ENCODE measurements at places on chromosomes 1 and 21.

- peak; percentile 61 for DNase-seq
These were observed 4.8 kb upstream of the ANKRD65 start for GRCh38 chr1:1425753-1426495.

- DNase-seq, result no peak
These were observed 13.9 kb downstream of the OR14I1 start for GRCh38 chr1:248688527-248689298.

DNA sequence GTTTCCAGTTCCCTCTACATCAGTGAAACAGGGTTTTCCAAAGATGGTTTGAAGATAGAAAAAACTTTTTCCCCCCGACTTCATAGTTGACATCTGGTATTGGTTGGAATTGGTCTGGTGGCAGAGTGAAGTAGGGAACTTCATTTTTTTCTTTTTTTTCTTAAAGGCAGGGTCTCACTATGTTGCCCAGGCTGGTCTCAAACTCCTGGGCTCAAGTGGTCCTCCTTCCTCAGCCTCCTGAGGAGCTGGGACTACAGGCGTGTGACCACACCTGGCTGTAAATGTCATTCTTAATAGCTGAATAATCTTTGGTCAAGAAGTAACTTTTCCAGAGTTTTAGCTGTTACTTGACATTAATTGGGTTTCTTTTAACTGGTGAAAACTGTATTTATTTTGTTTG lies 21.7 kb downstream of the ZBTB37 start:
- no peak for DNase-seq

DNA sequence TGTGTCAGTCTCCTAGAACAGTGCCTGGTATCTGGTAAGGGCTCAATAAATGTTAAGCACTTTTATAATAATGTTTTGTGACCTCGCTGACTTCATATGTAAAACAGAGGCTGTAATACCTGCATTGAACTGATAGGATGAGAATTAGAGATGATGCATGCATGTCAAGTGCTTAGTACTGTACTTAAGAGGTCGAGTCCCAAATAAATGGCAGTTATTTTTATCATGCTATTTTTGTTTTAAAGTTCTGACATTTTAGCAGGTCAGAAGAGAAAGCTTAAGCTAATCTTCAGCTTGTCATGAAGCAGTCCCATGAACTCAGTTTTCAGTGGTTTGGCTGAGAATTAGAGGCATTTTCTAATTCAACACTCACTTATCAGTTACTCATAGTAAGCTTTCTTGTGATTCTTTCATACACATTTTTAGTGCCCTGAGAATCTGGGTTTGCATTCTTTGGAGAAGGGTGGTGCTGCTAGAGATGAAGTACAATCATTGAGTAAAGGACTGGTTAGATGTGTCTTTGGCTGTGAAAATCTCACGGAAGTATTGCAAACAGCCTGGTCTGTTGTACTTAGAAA lies 75.7 kb upstream of the RAVER2 start:
- no peak for DNase-seq

Data from C1 segment of cervical spinal cord (tissue), 14 donors.